AML-193 (cell line): ENCODE measurements at places on chromosomes 13 and 19.

DNA sequence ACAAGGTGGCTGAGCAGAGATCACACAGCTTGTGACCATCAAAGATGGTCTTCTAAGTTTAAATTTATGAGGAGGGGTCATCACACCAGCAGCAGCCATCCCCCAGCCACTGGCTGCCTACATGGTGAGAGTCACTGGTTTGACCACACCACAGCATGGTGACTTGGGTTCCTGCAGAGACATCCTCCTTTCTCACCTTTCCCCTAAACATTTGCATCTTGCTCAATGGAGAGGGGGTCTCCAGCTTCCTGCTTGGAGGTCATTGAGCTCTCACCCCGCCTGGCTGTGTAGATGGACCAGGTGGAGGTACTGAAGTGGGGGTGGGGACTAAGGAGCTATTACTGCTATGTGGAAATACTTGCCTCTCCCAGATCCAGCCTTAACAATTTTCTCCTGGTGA lies 247.6 kb upstream of the ARGLU1 start:
- no peak for DNase-seq

- no peak for DNase-seq
Observed at GRCh38 chr13:95221971-95222732, 79.1 kb downstream of the ABCC4 start.

GRCh38 chr13:27770809-27771208 lies 21.5 kb upstream of the GSX1 start:
- peak; percentile 48 for DNase-seq

DNA sequence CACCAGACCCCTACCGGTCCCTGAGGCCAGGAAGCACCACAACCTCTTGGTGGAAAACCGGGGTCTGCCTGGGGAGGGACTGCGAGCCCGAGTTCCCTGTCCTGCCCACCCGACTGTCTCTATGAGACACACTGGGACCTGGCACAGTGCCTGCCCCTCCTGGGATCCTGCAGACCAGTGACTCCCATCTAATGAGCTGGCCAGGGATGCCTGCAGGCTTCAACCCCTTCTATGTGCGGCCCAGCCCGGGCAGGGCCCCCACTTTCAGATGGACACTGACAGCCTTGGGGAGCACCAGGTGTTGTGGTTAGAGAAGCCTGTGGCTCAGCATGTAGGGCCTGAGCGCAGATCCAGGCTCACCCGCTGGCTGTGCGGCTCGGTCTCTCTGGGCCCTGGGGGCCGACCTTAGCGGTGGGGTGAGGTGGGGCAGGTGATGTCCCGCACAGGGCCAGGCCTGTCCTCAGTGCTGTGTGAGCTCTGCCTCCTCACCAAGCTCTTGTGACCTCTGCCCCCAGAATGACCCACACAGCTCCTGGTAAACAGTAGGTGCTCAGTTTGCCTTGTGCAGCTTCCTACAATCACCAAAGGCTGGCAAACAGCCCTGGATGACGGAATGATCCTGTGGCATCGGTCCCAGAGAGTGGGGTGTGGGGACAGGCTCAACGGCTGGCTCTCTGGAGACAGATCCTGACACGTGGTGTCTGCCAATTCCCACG lies 17.9 kb upstream of the CACTIN start:
- no peak for DNase-seq

GRCh38 chr19:6442087-6442688 lies 8.6 kb upstream of the SLC25A41 start:
- DNase-seq = no peak

DNA sequence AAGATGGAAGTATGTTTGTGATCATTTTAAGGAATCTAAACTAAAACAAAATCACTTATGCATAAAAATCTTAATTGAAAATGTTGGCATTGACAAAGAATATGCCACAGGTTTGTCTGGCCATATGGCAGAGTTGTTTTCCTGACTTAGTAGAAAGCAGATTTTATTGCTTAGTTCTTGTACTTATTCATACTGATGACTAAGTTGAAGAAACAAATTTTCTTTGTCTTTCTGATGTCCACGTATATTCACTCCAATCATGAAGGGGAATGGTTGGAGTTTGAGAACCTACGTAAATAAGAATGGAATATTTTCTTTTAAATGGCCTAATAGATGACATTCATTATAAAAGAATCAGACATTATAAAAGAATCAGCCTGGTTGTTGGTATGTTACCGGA lies 8.0 kb upstream of the GPC6 start:
- DNase-seq = no peak

DNA sequence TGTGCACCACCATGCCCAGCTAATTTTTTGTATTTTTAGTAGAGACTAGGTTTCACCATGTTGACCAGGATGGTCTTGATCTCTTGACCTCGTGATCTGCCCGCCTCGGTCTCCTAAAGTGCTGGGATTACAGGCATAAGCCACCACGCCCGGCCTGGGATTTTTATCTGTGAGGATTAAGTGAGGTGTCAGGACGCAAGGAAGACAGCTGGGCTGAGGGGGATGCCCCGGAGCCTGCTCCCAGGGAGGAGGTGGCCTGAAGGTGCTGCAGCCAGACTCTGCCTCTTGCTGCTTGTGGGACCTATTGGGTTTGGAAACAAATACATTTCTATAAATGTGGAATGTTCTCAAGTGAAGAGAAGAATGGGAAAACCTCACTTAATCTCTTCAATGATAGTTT lies 131.6 kb downstream of the OLFM4 start:
- no peak for DNase-seq

GRCh38 chr13:18949489-18949761 lies 232.2 kb downstream of the TUBA3C start:
- DNase-seq = no peak

- peak; percentile 3 for DNase-seq
Observed at GRCh38 chr19:57280962-57281400, 696 bp downstream of the ZNF460 start.

GRCh38 chr19:40433391-40434216 lies 7.8 kb upstream of the SERTAD1 start:
- DNase-seq = peak; percentile 18

DNA sequence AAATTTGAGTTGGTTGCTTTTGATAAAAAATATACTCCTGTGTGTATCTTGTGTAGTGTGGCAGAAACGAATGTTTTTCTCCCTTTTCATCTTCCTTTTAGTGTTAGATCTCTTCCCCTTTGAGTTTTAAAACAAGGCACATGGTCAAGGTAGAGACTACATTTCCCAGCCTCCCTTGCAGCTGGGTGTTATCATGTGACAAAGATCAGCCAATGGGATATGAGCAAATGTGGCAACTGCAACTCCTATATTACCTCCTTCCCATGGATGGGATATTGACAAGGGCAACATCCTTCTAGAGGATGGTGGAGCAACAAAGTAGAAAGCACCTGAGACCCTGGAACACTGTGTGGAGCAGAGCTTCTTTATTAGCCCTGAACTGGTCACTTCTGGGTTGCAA lies 42.4 kb downstream of the ADGRE3 start:
- peak; percentile 28 for DNase-seq

GRCh38 chr13:39565036-39565949 lies 37.7 kb downstream of the LHFPL6 start:
- DNase-seq = no peak

GRCh38 chr19:58034477-58034793 lies 610 bp downstream of the ZSCAN1 start:
- DNase-seq = no peak

DNA sequence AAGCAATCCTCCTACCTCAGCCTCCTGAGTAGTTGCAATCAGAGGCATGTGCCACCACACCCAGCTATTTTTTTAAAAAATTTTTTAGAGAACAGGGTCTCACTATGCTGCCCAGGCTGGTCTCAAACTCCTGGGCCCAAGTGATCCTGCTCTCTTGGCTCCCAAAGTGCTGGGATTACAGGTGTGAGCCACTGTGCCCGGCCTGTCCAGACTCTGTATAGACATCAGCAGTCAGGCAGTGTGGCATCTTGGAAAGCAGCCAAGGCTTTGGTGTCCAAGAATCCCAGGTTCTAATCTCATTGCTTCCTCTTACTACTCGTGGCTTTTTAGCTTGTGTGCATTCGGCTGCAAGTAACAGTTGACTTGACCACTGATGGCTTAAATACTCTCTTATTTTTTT lies 43.4 kb downstream of the BICRA start:
- no peak for DNase-seq

DNA sequence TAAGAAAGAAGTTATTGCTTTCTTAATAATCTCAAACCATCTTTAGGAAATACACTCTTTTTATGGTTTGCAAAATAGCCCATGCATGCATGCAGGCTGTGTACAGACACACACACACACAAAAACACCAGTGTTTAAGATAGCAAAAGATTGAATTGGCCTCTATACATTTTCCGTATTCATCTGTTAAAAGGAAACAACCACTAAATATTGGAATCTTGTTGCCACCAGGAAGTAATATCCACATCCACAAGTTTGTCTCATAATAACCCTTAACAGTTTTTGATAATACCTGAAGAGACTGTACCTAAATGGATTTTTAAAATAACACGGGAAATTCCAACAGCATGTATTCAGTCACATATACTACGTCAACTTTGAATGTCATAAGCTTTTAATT lies 7.3 kb upstream of the MAB21L1 start:
- DNase-seq = no peak

DNA sequence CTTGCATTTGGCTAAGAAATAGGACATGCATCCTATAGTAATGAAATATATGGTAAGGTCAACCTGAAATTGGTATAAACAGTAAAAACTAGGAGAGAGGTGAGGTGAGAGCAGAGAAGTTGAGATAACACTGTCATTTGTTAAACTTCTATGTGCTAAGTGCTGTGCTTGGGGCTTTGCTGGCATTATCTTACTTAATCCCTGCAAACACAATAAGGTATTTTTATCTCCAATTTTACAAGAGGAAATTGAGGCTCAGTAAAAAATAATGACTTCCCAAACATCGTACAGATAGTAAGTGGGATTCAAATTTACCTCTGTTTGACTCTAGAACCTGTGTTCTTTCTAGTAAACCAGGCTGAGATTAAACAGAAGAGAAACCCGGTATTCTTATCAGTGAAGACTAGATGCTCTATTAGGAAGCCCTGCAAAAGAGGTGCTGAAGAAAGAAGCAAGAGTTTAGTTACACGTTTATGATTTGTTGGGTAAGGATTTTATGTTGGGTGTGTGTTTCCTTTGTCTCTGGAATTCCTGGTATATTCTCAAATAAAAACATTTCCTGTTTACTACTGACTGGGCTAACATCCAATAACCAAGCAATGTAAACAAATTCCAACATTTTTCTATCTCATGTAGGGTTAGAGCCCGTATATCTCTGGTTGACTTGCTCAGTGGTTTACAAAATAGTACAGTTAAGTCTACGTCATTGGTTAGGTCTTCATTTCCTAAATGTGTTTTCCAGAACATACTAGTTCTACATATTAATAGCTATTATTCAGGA lies 137.3 kb upstream of the FNDC3A start:
- no peak for DNase-seq

DNA sequence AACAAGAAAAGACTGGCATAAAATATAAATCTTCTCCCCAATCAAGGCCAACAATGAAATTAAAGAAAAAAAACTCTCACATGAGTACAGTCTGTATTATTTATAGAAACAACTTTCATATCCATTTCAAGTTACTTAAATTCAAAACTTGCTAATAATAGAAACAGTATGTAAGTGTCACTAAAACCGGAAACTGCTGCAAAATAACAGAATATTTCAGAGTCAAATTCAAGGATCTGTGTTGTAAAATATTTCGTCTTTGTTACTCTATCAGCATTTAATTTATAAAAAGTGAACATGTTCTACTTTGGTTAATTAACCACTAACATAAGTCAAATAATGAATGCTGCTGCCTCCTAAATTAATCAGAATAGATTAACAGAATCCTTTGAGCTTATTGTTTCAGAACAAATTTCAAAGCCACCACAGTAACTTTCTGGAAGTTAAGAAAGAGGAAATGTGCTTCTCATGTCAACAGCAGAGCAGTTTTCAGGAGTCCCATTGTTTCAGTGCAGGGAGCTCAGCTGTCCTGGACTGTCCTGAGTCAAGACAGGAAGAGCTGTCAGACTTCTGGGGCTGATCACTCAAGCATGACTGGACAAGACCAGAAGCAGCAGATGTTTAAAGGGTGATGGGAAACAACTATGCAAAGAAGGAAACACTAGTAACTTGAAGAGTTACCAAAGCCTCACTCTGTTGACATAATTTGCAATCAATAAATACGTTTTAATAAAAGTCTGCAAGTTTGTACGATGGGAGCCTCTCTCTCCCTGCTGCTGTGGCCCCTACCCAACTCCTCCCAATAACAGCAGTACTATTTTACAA lies 76.9 kb downstream of the FOXO1 start:
- peak; percentile 99 for DNase-seq

DNA sequence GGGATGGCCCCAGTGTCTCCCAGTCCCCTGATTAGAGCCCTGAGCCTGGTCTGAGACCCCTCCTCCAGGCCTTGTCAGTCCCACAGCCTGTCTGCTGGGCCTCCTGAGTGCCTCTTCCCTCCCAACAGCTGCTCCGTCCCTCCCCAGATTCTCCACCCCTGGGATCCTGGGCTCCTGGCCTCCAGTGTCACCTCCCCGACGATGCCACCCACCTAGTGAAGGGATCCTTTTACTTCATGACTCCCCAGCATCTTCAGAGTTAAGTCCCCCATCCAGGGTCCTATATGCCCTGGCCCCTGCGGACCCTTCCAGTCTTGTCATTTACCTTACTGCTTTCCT lies 4.4 kb upstream of the PRX start:
- DNase-seq = no peak

DNA sequence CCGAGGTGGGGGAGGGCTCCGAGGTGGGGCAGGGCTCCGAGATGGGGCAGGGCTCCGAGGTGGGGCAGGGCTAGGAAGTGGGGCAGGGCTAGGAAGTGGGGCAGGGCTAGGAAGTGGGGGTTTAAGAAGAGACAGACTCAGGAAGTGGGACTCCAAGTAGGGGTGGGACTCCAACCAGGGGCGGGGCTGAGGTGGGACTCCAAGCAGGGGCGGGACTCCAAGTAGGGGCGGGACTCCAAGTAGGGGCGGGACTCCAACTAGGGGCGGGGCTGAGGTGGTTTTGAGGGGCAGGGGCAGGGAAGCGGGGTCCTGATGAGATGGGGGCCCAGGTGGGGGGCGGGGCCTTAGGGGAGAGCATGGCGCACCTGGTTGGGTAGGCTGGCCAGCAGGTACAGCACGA lies 13.6 kb downstream of the CFD start:
- no peak for DNase-seq

GRCh38 chr13:20149762-20150161 lies 11.1 kb downstream of the GJA3 start:
- no peak for DNase-seq

- DNase-seq = no peak
Observed at GRCh38 chr19:41480336-41480735, 37.4 kb downstream of the ERICH4 start.

GRCh38 chr19:39550197-39550596 lies 10.2 kb upstream of the EID2 start:
- DNase-seq = no peak

GRCh38 chr19:6801485-6802086 lies 29.1 kb downstream of the VAV1 start:
- DNase-seq = peak; percentile 85
